ENCODE measurements at places on chromosomes 2 and 18.

DNA sequence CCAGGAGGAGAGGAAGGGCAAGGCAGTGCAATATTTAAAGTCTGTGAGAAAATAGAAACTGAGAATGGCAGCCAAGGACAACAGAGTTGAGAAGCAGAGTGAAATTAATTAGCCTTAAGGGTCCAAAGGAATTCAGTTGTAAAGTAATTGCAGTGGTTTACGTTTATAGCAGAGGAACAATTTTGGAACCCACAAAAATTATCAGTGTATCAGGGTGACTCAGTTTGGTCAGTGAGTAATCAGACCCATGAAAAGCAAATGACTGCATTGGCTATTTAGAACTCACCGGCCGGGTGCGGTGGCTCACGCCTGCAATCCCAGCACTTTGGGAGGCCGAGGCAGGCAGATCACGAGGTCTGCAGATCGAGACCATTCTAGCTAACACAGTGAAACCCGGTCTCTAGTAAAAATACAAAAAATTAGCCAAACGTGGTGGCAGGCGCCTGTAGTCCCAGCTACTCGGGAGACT lies 245.8 kb upstream of the SLC39A10 start:
- DNase-seq = no peak

DNA sequence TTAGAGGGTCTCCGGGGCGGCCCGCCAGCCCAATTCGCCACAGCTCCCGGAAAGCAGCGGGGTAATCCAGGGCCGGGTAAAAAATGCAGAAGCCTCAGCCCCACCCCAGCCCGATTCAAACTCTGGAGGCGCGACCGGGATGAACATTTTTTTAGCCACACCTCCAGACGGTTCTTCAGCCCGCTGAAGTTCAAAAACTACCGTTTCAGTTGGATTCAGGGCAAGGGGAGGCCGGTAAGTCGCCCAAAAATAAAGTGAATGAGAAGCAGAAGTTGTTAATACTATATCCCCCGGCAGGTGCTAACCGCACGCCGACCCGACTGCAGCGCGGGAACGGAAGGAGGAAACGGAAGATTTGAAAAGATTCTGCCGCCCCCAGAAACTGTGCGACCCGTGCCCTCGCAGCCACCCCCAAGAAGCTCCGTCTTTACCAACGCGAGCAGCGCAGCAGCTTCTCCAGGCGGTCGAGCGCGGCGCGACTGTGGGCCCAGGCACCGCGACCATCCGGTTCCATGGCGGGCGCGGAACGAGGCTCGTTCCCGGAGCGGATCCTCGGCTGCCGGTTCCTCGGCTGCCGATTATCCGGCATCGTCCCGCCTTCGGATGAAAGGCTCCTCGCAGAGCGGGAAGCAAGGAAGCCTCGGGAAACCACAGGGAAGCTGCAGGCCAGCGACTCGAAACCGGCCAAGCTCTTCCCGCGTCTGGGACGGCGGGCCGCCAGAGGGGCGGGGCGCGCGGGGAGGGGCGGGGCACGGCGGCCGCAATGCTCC lies at the start of gene BARD1:
TSS of gene BARD1 (minus strand) at position 703 of the 770 bp plus-strand sequence. CDS start at position 589, 114 bp downstream.
- DNase-seq = no peak

- DNase-seq = no peak
These were observed 508.6 kb downstream of the PARD3B start for GRCh38 chr2:205053827-205054410.

DNA sequence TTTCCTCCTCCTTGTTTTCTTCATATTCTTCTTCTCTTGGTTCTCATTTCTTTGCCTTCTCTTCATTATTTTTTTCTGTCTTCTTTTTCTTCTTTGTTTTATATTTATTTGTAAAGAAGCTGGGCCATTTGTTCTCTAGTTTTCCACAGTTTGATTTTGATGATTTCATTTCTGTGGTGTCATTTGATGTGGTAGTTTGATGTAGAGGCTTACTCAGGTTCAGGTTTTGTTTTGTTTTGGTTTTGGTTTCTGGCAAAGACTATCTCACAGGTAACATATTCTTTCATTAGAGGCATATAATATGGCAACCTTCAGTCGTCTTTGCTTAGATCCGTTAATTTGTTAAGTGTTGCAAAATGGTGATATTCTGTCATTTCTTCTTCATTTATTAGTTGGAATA lies 75.3 kb downstream of the BABAM2 start:
- no peak for DNase-seq

DNA sequence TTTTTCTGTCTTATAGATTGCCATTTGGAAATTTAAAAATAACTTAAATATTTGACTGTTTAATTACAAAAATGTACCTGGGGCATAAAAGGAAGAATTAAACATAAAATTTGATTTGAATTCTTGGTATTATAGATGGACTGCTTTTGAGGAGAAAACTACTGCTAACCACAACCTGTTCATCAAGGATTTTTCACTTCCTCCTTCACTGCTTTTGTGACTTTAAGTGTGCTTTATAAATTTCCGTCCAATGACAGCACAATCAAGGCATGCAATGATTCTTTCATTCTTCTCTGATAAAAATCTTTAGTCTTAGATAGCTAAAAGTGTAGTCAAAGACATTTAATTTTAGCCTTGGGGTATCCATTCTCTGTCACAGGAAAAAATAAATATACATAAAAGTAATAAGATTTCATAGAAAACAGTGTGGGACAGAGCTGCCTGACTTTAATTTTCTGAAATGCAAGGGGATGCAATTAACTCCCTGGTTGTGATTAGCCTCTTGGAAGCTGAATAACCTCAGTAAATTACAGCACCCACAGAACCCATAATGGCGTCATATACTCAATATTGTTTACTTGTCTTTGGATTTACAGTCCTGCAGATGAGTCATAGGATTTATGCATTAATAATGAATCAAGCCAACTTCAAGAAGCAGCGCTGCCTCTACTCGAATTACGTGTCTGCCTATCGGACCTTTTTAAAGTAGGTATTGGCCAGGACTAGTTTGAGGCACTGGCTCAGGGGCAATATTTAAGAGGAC lies 587.9 kb downstream of the NRXN1 start:
- peak; percentile 20 for DNase-seq

- no peak for DNase-seq
These were observed 324.7 kb downstream of the SLC8A1 start for GRCh38 chr2:40127146-40127545.

- no peak for DNase-seq
These were observed 164.2 kb downstream of the ANTXR1 start for GRCh38 chr2:69177063-69177771.

DNA sequence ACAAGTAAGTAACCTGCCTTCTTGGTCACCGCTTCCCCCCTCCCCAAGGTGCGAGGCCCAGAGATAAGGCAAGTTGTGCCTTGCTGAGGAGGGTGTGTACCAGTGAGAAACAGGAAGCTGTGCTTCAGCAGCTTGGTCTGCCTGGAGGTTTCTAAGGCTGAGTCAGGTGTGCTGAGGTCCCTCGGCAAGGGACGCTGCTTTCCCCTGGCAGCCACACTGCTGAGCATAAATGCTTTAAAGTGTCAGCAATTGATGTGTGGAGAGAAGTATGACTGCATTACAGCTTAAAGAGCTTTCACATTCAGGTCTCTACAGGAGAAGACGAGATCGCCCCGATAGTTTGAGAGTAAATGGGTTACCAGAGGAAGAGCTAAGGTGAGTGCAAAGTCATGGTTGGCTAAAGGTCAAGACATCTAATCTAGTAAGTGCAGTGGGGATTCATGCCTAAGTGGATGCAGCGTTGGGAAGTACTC lies 86.9 kb downstream of the LIMS1 start:
- no peak for DNase-seq

- no peak for DNase-seq
These were observed 68.1 kb upstream of the TLK1 start for GRCh38 chr2:171228826-171229225.

All from SK-N-MC (cell line).